ENCODE measurements at places on chromosomes 12 and 14.

- DNase-seq, result no peak
Measured at GRCh38 chr14:49586673-49587460, 687 bp upstream of the RPS29 start.

DNA sequence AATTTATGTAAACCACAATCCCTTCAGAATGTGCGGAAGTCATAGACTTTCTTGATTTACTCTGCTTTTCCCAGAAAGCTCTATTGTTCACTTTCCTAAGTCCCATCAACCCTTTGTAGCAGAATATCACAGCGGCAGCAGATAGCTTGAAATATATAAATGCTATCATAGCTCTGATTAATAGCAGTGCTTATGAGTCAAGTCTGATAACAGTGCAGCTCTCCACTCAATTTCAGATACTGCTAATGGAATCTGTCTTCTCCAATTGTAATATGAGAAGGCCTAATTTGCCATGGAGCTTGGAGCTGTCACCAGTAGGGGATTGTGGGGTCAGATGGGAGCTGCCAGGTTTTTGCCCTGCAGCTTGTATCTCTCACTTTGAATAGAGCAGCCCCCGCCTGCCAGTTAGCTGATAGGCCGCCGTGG lies 10.9 kb downstream of the TMEM260 start:
- no peak for DNase-seq

- DNase-seq, result no peak
Measured at GRCh38 chr14:65070471-65070976, 31.8 kb downstream of the MAX start.

- no peak for DNase-seq
Measured at GRCh38 chr14:35386673-35387125, 17.9 kb downstream of the NFKBIA start.

GRCh38 chr12:9632766-9633165 lies 25.1 kb upstream of the KLRB1 start:
- DNase-seq, result no peak

- no peak for DNase-seq
Measured at GRCh38 chr14:69685716-69686115, 74.3 kb downstream of the SUSD6 start.

GRCh38 chr14:96538097-96538989 lies 36.2 kb downstream of the PAPOLA start:
- no peak for DNase-seq

DNA sequence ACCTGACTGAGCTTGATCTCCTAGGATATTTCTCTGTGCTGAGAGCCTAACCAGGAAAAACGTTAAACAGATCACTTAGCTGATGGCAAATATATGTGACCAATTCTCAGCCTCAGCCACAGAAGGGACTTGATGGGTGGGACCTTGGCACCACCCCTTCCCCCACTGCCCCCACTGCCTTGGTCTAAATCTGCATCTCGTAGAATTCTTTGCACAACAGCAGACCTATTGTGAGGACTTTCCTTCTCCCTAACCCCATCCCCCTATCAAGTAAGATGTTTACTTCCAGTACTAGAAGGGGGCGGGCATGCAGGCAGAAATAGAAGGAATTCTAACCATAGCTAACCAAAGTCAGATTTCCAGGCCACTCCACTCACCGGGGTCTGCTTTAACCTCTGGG lies 313.2 kb downstream of the PCNX1 start:
- no peak for DNase-seq

- no peak for DNase-seq
Measured at GRCh38 chr12:32595251-32595650, 83.8 kb upstream of the DNM1L start.

GRCh38 chr12:10339053-10339840 lies 31.6 kb downstream of the KLRD1 start:
- no peak for DNase-seq

- DNase-seq, result no peak
Measured at GRCh38 chr12:15982921-15983320, 71.8 kb downstream of the DERA start.

DNA sequence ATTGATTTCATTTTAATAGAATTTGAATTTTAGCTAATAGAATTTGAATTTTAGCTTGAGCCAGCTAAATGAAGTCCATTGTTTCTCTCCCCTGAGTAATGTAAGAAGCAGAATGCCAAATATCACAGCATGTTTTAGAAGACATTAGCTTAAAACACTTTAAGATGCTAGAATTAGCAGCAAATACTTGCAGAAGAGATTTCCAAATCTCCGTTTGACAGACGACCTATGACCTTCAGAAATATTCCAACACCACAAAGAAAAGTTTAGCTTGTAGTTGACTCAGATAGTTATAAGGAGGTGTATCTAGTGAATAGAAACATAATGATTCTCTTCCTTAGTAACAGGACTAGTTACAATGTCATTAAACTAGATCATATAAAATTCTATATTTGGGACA lies 51.7 kb upstream of the MYF6 start:
- DNase-seq, result no peak

- no peak for DNase-seq
Measured at GRCh38 chr14:65478017-65478416, 65.5 kb downstream of the FUT8 start.
